Ecto neural progenitor cell (in vitro differentiated cells): ENCODE measurements at places on chromosomes 5 and 9.

DNA sequence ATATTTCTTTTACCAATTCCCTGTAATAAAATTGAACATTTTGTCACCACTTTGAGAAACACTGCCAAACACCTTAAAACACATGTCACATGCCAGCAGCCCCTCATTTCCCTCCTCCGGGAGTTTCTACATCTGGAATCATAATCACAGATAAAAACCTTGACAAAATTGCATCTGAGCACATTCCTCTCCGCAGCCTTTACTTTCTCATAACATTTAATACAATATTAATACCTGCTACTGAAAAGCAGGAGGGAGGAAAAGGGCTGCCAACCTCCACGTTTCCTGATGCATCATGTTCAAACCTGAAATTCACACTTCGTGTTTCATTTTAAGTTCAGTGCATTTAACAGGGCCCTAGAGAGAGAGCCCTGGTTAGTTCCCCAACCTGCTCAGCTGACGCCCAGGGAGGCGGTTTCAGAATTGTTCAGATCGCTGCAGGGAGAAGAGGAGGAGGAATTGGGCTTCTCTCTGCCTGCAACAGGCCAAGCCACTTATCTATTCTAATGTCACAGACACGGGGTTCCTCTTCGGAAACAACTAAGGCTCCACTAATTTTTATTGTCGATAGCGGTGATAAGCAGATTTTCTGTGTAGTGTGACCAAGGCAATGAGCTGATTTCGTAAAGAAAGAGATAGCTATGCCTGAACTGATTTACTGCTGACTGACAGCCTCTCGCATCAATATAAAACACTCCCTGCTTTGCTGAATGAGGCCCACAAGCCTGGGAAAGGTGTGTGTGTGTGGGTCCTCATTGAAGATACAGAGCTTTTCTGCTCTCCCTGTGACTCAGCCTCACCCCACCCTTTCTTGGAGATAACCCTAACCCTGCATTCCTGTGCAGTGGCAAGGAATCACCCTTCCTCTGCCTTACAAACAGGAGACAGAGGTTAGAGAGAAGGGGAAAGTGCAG is 4.9 kb upstream of the LHX2 start:
- DNase-seq: no peak

DNA sequence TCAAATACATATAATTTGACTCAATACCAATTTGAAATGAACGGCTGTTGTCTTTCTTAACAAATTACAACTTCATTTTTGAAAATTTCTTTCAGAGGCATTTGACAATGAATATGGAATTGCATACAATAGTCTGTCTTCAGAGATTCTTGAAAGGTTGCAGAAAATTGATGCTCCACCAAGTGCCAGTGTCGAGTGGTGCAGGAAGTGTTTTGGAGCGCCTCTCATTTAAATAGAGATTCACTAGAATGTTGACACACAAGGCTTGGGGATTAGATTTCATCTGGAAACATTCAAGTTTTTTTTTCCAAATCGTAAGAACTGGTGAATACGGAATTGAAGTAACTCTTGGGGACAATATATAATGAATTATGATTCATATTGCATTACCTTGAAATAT is 8.1 kb downstream of the RPS6 start:
- no peak for DNase-seq

- DNase-seq: no peak
Measured at GRCh38 chr5:54363669-54364068, 53.3 kb upstream of the ARL15 start.

- no peak for DNase-seq
Measured at GRCh38 chr5:148125641-148126040, 42.7 kb upstream of the SPINK14 start.

DNA sequence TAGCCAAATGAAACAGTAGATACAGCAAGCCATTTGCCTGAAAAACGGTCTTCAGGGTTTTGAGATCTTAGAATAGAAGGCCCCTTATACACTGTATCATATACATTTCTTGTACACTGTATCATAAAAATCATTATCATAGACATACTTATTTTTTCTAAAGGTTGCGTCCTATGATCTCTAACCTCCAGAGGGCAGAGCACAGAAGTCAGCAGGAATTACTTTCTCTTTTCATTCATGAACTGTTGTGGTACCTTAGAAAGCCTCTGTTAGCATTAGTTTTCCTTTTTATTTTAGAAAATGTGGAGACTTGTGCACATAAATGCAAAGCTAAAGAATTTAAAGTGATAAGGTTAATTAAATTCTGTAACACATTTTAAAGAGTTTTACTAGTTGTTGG is 115.4 kb downstream of the OXCT1 start:
- no peak for DNase-seq

- no peak for DNase-seq
Measured at GRCh38 chr5:57559110-57559635, 76.6 kb upstream of the ACTBL2 start.

DNA sequence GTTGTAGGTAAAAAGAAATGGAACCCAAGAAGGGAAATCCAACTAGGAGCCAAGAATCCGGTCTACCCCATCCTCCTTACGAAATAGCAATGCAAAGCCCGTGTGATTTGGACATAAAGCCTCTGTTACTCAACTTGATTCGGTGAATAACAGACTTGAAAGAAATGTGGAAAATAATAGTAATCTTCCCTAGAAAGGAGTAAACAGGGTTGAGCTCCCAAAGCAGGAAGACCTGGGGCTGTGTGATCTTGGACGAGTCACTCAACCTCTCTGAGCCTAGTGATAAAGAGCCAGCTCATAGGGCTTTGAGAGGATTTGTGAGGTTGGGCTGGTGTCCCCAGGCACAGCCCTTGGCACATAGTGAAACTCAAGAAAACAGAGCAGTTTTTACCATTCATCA is 42.7 kb upstream of the IL17B start:
- DNase-seq: no peak

DNA sequence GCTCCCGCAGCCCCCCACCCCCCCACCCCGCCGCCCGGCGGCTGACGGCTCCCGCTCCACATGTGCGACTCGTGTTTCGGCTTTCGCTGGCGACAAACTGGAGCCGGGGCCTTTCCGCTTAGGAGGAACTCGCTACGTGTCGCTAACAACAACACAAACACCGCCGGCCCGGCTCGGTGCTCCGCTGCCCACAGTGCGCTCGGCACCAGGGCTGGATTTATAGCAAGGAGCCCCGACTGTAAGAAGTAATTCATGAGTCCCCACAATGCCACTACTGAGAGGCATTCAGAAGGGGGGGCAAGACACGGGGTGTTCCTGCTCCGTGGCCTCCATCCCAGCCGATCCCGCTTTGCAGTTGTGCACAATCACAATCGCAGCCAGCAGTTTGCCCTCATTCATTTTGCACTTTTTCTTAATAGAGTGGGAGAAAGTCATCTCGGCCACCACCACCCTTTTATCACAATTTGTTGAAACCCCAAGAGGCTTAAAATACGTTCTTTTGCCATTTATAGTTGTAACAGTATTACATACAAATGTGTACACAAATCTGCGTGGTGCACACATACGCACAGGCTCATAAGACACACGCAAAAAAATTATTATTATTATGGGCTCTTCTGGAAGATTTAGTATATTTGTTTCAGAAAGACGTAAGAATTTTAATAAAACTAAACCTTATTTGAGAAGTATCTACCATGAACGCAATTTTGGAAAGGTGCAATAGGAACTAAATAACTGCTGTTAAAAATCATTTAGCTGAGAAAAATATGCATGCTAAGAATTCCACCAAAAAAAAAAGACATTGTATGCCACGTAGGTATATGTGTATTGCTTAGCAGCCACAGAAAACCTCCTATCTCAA is 48.1 kb downstream of the EBF1 start:
- DNase-seq: peak; percentile 78

DNA sequence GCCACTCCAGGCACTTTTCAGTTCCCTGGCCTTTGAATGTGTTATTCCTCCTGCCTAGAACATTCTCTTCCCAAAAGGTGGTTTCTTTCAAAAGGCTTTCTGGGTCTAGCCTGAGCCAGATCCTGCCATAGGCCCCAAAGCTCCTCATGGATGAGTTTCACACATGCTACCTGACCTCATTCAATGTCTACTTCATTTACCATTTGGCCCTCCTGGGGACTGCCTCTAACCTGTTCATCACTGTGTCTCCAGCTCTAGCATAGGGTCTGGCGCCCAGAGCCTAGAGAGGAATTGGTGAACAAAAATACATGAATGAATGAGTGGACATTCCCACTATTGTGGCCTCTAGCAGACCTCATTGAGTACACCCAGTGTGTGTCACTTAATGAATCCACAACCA is 5.4 kb upstream of the P4HA2 start:
- no peak for DNase-seq

- DNase-seq: no peak
Measured at GRCh38 chr9:121048618-121049017, 1.5 kb downstream of the C5 start.

- peak; percentile 93 for DNase-seq
Measured at GRCh38 chr9:123268465-123269259, at the start of gene STRBP. TSS of gene STRBP (minus strand) at chr9:123268586. CDS start at chr9:123184134, 84,452 bp downstream.

DNA sequence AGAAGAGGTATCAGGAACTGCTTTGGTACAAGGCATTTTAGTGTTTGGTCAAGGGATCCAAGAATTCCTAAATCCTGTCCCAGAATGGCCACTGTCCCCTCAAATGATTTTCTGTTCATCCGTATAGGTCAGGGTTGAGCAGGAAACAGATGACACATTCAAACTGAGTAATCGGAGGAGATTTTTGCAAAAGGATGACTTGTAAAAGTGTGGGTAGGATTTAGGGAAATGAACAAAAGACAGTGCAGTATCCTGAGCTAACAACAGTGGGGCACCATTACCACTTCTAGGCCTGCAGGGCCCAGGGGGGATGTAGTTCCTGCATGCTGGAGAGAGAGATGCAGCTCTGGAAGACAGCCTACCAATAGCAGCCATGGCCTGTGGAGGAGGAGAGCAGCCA is 290.1 kb downstream of the ZSWIM6 start:
- no peak for DNase-seq

DNA sequence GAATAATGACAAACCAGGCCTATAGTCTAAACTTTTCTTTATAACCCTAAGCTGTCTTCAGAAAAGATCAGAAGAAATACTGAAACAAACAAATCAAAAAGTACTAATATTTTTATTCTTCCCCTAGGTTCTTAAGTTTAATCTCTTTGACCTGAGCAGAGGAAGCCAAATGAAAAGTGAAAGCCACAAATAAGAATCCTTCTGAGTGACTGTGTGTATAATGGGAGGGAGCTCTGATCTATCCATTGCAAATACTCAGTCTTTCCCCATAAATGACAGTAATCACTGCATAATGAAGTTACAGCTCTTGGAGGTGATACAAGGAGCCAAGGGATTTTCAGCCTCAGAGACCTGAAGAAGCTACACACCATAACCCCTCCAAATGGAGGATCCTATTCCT is 126.9 kb upstream of the ATP10B start:
- DNase-seq: no peak

DNA sequence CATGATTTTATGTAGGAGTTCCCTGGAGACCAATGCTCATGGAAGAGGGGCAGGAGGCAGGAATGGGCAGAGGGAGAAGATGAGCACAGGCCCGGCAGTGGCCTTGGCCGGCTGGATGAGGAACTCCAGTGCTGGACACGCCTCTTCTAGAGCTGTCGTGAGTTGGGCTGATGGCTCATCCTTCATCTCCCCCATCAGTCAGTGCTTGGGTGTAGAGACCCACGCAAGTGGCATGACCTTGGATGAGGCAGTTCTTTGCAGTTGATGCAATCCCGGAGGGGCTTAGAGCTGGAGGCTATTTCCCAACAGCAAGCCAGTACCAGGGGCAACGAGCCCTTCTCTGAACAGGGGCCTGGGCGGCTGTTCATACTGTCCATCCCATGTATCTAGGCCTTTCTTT is 25.5 kb upstream of the ARAP3 start:
- no peak for DNase-seq

DNA sequence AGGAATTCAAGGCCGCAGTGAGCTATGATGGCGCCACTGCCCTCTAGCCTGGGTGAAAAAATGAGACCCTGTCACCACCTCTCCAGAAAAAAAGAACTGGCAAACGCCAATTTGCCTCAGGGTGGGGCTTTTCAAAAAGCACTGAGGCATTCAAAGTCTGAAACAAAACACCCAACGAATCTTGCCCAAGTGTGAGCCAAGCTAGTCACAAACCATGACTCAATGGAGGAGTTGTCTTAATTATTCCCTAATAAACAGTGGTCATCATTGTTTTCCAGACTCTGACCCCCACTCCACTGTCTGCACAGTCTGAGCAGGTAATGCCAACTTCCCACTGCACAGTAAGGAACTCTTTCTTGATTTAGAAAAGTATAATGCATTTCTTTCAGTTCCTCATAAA is 16.8 kb downstream of the FRMD3 start:
- DNase-seq: no peak

DNA sequence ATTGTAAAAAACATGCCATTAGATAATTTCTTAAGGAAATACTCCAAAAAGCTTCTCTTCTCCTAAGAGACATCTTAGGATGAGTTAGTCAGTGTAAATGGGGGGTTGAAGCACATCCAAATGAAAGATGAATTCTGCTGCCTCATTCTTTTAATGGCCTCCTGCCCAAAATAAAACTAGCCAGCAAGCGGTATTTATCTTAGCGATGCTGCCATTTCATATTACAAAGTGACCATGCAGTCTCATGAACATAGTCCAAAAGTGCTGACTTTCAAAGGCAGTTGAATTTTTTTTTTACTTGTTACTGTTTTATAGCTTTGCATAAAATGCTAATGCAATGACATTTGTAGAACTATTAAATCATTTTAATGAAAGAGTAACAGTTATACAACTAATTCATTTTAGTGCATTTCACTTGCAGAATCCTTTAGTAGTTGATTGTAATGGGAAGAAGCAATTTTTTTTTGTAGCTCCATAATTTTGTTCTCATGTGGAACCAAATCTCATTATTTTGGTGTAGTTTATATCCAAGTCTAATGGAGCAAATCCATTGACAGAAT is 151.5 kb downstream of the CAVIN4 start:
- no peak for DNase-seq

GRCh38 chr9:3857091-3857490 is 331.3 kb upstream of the RFX3 start:
- DNase-seq: no peak

DNA sequence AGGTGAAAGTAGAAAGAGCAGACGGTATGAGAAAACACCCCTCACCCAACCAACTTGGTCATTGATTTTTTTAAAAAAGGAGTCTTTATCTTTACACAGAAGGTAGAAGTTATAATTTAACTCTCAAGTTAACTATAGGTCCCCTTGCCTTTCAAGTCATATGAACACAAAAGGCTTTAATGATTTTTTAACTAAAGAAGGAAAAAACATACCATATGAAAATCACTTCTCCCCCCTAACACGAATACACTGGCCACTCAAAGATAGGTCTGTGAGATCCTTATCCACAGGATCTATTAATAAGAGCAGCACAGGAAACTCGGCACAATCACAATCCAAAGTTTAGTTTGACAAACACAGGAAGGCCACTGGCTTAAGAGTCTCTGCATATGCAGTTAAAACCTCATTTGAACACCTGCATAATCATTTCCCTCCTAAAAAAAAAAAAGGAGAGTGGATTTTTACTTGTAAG is 138.0 kb downstream of the ENC1 start:
- DNase-seq: no peak

DNA sequence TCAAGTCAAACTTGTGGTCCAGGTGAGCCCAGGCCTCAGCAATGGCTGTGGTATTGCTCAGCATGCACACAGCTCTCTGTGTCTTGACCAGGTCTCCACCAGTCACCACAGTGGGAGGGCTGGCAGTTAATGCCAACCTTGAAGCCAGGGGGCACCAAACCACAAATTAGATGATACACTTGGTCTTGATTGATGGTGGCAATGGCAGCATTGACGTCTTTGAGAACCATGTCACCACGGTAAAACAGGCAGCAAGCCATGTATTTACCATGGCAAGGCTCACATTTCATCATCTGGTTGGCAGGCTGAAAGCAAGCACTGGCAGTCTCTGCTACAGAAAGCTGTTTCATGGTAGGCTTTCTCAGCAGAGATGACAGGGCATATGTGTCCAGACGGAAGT is 40.0 kb downstream of the NIM1K start:
- no peak for DNase-seq

GRCh38 chr9:121692606-121693387 is 41.4 kb downstream of the DAB2IP start:
- peak; percentile 68 for DNase-seq
